ENCODE measurements at places on chromosomes 6 and 20.
A peak's percentile ranks its signal among the peaks of the same experiment; 100 is the strongest.

- no peak for DNase-seq
These were observed 8.6 kb downstream of the GABRR1 start for GRCh38 chr6:89208551-89208950.

DNA sequence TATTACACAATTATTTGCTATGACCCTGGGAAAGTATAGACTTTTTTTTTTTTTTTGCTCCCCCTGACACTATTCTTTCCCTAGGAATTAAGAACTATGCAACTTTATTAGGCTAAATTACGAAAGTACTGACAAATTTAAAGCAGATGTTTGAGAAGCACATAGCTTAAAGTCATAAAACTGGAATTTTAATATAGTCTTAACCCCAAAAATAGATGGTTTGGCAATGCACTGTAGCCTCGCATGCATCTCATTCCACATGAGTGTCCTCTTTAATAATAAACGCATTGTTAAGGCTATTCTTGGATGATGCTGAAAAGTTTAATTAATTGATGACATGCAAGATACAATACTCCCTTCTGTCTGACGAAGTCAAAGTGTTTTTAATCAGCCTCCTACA is 49.3 kb downstream of the TBC1D7 start:
- DNase-seq, result no peak

- DNase-seq, result peak; percentile 76
These were observed 113.4 kb upstream of the MRPS10 start for GRCh38 chr6:42331019-42331418.

DNA sequence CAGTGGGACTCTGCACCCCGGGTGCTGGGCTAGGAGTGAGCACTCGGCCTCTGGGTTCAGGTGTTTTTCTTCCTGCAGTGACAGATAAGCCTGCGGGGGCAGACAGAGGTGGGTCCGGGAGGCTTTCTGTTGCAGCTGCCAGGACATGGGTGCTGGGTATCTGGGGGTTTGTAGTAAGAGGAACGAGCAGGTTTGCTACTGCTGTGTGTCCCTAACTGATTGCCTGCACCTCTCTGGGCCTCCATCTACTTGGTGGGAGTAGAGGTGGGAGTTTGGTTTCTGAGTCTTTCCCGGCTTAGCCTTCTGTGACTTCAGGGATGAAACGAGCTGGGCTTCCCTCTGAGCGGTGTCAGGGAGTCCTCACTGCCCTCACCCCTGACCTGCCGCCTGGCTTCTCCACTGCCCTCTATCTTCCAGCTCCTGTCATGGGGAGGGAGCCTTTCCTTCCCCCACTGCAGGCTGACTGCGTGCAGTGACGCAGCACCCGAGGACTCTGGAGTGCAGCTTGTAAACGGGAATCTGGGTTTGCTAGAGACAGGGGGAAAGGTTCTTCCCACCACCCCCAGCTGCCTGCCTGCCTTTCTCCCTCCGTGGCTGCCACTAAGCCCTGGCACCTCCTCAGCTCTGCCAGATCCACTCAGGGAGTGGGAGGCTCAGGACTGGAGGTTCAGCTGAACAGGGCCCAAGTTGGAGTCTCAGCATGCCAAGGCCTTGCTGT is 6.7 kb downstream of the DLGAP4 start:
- peak; percentile 45 for DNase-seq

DNA sequence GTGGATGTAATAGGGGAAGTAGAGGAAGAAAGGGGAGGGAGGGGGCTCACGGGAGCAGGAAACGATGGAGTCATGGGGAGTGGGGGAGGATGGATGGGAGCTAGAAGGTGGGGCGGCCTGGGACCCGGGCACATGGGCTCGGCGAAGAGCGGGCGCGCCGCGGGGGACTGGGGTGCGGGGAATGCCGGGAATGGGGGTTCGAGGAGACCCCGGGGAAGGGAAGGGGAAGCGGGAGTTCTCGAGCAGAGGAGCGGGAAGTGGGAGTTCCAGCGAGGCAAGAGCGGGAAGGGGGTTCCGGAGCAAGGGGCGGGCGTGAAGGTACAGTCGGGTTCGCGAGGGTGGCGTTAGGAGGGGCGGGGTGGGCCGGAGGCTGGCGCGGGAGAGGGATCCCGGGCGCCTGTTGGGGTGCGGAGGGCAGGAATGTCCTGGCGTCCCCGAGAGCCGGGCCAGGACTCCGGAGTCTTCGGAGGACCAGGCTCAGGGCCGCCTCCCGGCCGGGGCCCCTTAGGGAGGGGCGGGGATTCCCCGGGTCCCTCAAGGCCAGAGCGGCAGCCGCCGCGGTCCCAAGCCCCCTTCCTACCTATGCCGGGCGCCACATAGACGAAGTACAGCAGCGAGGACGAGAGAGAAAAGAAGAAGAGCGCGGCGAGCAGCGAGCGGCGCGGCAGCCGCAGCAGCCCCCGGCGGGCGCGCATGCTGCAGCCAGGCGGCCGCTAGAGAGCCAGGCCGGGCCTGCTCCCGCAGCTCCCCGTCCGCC is 504 bp downstream of the B4GALT5 start:
- DNase-seq, result no peak

GRCh38 chr20:51860111-51860882 is 58.0 kb upstream of the SALL4 start:
- DNase-seq, result peak; percentile 86

- no peak for DNase-seq
These were observed 18.0 kb upstream of the MYL9 start for GRCh38 chr20:36523341-36523740.

DNA sequence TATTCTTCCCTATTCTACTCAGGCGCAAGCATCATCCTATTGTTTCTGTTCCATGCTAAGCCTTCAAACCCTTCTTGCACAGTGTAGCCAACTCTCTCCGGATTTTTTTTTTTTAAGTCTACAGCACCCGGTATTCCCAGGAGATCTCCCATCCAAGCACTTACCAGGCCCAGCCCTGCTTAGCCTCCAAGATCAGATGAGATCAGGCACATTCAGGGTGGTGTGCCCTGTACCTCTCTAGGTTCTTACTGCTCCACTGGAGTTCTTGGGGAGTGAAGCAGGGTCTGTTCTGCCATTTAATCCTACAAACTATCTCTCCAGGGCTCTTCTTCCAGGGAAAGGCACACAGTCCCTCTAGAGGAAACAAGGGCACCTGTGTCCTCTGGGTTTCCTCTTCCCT is 14.9 kb upstream of the NUP153 start:
- peak; percentile 65 for DNase-seq

DNA sequence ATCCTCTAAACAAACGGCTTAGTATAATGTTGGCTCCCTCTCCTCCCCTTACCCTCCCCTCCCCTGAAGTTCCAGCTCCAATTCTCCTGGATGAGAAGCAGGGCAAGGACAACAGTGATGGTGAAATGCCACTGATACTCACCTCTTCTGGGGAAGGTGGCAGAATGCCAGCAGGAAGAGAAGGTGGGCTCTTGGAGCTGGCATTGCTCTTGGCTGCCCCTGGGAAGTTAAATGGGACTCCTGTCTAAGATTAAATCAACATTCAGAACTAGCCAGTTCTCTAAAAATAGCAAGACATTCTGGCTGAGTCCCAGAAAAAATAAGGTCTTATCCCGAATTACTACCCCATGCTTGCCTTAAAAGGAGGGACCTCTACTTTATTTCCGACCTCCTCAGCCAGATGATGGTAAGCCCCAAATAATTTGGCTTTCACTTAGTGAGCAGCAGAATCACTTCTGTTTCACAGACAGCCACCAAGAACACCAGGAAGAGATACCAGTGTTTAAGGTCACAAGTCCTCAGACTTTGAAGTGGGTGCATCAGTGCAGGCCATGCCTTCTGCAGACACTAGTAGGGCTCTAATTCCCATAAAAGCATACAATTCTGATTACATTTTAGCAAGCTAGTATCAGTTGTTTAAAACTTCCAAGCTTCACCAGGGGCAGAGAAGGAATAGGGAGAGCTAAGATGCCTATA is 46.0 kb upstream of the IL17A start:
- no peak for DNase-seq

GRCh38 chr20:25336561-25337422 is 53.8 kb downstream of the ABHD12 start:
- DNase-seq, result peak; percentile 60

- DNase-seq, result no peak
These were observed 5.5 kb downstream of the FOXQ1 start for GRCh38 chr6:1317302-1317815.

- DNase-seq, result no peak
These were observed 206.0 kb downstream of the EYS start for GRCh38 chr6:65501045-65501444.
